ENCODE measurements at places on chromosomes 11 and 22. TPM values are rescaled to one million over a fixed set of nuclear protein-coding genes. Genes with fewer than 3 reads are reported as not detected.

- DNase-seq: no peak
Observed at GRCh38 chr11:60455531-60456042, at the start of gene MS4A1. TSS of gene MS4A1 (plus strand) at chr11:60455847. CDS start at chr11:60462375, 6,528 bp downstream.

GRCh38 chr22:46484156-46484860 is 53.1 kb downstream of the CELSR1 start:
- no peak for DNase-seq

DNA sequence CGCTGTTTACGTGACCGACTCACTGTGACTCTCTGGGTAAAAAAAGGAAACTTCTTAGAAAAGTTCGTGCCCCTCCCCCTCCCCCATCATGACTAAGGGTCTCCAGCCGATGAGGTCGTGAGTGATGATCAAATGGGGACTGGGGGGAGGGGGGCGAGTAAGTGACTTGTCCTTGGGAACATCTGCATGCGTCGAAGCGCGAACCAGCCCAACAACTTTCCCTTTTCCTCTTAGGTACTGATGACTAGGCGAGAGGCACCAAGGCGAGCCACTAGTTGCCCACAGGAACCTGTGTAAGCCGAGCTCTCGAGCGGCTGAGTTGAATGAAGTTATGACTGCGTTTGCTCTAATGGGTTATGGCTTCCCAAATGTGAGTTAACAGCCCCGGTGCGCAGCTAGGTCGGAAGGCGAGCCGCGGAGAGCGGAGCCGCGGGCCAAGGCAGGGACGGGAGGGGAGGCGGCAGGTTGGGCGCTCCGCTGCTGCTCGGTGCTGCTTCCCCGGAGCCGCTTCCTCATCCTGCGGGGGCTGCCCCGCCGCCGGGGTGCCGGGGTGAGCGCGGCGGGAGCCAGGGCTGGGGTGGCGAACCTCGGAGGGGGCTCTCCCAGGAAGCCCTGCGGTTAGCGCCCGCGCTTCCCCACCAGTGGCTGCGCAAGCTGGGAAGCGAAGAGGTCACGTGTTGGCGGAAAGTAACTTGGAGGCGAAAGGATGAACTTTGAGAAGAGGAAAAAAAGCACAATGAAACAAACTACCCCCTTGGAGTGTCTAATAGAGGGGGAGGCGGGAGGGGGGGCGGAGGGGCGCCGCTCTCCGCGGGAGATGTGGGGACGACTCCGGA is 22.1 kb upstream of the BDNF start:
- DNase-seq: peak; percentile 26

DCDC1 gene
- not detected for polyA plus RNA-seq

DNA sequence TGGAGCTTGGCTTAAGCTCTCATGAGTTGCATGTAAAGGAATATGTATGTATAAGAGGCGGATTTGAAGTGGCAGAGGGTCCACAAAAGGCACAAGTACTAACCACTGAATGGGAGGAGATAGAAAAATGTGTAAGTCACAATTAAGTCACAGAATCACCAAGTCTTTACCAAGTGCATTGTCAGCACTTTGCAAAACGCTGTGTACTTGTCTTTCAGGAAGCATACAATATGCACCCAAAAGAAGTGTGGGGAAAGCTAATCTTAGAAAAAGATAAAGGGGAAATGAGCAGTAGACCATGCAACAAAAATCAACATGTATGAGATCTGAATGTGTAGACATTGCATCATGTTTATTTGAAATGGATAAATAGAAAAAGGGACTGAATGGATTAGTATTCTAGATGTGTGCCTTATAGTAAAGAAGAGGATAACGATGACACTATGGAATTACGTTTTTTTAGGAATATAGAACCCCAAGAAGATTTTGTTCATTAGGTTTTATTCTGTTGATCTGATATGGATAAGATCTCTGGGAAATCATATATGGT is 4.5 kb downstream of the CNTF start:
- no peak for DNase-seq

- DNase-seq: peak; percentile 25
Observed at GRCh38 chr11:103628121-103628520, 408.3 kb upstream of the DDI1 start.

- peak; percentile 90 for DNase-seq
Observed at GRCh38 chr22:38177926-38178604, 3.6 kb downstream of the PLA2G6 start.

- DNase-seq: no peak
Observed at GRCh38 chr11:30445056-30445455, 122.2 kb downstream of the ARL14EP start.

GDPD4 gene
- not detected for polyA plus RNA-seq

GRCh38 chr22:33728847-33729246 is 191.4 kb downstream of the LARGE1 start:
- DNase-seq: no peak

DNA sequence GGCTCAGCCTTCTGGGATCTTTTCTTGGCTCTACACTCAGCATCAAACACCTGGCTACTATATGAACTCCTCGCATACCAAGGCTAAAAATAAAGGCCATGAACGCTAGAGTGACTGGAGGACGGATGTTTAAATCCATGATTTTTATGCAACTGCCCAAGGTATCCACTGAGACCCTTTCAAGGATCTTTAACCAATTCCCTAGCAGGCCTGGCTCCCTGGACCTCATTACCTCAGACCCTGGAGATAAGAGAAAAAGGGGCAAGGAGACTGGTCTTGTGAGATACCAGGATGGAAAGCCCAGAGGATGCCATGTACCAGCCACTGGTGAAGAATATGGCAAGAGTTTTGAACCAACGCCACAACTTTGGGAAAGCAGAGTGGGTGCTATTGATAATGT is at the start of gene OR51G2:
Gene OR51G2 (minus strand): TSS at position 101 of the 400 bp plus-strand sequence. CDS start 3,687 bp downstream, outside the sequence.
- DNase-seq: no peak

DNA sequence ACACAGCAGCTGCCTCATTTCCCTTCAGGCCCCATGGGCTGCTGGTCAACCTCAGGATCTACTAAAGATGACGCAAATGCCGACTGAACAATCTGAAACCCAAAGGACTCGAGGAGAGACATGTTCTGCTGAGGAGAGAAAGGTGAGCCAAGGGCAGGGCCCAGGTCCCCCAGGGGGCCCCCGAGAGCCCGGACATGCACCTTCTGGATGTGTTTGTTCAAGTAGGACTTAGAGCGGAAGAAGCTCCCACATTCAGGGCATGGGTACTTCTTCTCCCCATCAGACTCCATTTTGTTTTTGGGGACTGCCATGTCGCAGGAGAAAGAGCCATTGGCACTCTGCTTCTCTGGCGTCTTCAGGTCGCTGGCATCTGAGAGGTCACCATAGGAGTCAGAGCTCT is 19.3 kb downstream of the PATZ1 start:
- DNase-seq: no peak

GRCh38 chr11:108857382-108857781 is 192.5 kb downstream of the DDX10 start:
- peak; percentile 95 for DNase-seq

DNA sequence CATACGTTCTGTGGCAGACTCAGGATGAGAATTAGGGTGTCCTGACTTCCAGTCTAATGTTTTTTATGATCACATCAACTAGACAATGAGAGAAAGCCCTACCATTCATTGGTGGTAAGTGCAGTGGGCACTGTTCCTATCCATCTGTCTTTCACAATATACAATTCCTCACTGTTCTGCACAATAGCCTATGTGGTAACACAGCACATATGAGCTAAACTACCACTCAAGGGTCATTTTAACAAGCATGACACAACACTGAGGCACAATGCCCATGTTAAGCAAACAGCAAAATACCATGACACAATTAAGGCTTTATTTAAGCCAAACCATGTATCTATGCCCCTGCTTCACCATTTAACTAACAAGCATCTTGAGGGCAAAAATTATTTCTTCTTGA is 52.3 kb downstream of the SIK3 start:
- DNase-seq: no peak

ELFN2 gene
- 0.33 TPM for polyA plus RNA-seq

- no peak for DNase-seq
Observed at GRCh38 chr22:30354644-30355043, 2.0 kb downstream of the SF3A1 start.

- DNase-seq: no peak
Observed at GRCh38 chr11:70378506-70379134, 19.7 kb upstream of the CTTN start.

GRCh38 chr11:37503411-37504059 is 905.5 kb upstream of the RAG2 start:
- no peak for DNase-seq

RIMBP3C gene
- polyA plus RNA-seq: 0.02 TPM

OR6T1 gene
- not detected for polyA plus RNA-seq

DNA sequence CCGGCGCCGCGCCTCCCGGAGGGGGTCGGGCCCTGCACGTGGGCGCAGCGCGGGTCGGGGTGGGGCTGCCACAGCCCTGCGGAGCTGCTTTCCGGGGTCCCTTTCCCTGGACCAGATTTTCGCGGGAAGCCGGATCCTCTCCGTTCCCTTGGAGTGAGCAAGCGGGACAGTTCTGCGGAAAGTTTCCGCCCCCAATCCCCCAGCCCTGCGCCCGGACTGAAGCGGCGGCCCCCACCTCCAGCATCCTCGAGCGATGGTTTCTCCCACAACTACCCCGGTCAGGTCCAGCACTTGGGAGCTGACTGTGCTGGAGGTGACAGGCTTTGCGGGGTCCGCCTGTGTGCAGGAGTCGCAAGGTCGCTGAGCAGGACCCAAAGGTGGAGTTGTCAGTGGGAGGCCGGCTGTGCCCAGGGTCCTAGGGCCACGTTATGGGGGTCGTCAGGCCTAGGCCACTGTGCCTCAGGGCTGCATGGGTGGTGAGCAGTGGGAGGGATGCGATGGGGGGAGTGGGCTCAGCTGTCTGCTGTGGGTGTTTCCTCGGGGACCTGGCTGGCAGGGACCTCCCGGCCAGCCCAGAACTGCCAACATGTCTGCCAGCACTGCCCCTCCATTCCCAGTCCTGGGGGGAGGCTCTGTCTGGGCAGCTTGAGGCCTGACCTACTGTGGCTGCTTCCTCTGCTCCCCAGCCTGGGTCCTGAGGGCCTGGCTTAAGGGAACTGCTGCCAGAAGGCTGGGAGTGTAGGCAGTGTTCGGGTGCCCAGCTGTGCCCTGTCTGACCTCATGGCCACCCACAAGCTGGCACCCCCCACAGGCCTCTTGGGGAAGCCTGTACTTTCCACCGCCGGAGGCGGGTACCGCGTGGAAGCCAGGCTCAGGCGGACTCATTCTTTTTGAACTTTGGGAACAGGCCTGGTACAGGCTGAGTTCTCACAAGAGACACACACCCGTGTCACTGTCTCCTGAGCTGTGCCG is 726 bp downstream of the ST3GAL4 start:
- peak; percentile 26 for DNase-seq

DNA sequence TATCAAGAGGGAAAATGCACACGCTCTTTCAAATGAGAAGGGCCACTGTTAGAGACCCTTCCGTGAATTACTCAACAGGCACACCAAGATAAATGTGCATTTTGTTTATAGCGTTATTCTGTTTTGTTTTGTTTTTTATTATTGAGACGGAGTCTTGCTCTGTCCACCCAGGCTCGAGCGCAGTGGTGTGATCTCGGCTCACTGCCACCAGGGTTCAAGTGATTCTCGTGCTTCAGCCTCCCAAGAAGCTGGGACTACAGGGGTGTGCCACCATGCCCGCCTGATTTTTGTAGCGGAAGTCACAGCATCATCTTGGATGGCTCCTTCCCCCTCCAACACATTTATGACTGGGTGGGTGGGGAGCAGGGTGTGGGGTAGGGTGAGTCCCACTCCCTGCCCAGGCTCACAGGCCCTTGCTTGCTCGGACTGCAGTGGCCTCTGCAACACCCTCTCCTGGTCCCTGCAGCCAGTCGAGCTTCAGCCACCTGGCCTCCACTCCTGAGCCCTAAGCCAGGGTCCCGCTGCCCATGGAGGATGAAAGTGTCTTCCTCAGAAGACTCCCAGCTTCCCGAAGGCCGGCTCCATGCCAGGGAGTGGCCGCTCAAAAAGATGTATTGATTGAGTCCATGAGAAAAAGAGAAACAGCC is 68.0 kb downstream of the RTL6 start:
- no peak for DNase-seq

- DNase-seq: no peak
Observed at GRCh38 chr11:61700212-61700611, 20.0 kb downstream of the DAGLA start.

TMEM191B gene
- 0.33 TPM for polyA plus RNA-seq

Measured in endothelial cell of umbilical vein (primary cell).